ENCODE measurements at places on chromosomes 4 and X. TPM values are rescaled to one million over a fixed set of nuclear protein-coding genes. Genes with fewer than 3 reads are reported as not detected.

CSN1S1 gene
- total RNA-seq, result not detected

MTMR8 gene
- total RNA-seq, result 0.27 TPM

BDH2 gene
- total RNA-seq, result 31.2 TPM

MXRA5 gene
- 4.7 TPM for total RNA-seq

TEX13D gene
- not detected for total RNA-seq

Measured in fibroblast of the aortic adventitia (primary cell).